ENCODE measurements at places on chromosomes 5 and 9.

DNA sequence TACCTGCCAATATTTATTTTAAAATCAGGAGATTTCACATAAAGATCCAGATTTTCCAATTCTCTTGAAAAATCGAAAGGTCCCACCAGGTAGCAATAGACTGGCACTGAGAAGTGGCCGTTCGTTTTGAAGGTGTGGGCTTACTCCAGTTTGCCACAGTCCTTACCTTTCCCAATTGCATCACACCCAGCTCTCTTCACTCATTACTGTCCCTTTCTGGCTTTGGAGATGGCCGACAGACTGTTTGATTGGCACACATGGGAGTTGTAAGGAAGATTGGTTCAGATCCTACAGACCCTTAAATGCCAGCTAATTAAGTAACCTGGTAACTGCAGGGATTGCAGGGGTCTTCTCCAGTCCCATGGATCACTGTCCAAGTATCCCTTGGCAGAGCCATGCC is 68.7 kb upstream of the LARP1 start:
- DNase-seq: no peak

GRCh38 chr9:89739511-89739910 is 134.7 kb downstream of the GADD45G start:
- DNase-seq: no peak

GRCh38 chr5:132203464-132203818 is 24.2 kb downstream of the P4HA2 start:
- no peak for DNase-seq

GRCh38 chr5:88870285-88870684 is 12.7 kb downstream of the MEF2C start:
- no peak for DNase-seq

DNA sequence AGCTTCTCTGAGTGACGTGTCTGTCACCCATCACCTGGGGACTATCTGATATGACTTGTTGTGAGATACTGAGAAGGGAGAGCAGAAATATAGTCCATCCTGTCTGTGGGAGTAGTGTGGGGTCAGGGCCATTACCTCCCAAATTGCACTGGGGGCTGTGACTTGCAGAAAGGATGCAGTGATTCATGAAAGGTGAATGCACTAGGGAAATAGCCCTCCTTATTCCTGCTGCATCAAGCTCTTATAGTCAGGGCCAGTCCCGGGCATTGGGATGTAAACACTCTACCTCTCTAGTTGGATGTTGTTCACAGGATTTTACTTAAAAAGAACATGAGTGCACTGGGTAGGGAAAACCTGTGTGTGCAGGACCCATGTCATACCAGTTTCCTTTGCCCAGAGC is 124.8 kb downstream of the STK32A start:
- no peak for DNase-seq

DNA sequence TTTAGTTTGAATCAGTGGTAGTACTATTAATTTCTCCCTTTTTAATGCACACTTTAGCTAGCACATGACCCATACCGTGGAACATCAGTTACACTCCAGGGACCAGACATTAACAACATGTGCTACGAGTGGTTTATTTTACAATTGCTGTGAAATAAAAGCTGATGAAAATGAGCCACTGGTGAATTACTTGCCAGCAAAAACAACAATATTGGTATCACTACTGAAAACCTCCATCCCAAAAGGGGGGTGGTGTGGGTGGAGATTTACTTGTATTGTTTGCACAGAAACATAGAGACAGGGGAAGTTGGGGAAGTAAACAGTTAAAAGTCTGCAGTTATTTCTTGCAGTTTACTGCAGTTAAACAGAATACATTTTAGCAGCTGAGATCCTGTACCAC is 369.6 kb upstream of the GRAMD2B start:
- no peak for DNase-seq

DNA sequence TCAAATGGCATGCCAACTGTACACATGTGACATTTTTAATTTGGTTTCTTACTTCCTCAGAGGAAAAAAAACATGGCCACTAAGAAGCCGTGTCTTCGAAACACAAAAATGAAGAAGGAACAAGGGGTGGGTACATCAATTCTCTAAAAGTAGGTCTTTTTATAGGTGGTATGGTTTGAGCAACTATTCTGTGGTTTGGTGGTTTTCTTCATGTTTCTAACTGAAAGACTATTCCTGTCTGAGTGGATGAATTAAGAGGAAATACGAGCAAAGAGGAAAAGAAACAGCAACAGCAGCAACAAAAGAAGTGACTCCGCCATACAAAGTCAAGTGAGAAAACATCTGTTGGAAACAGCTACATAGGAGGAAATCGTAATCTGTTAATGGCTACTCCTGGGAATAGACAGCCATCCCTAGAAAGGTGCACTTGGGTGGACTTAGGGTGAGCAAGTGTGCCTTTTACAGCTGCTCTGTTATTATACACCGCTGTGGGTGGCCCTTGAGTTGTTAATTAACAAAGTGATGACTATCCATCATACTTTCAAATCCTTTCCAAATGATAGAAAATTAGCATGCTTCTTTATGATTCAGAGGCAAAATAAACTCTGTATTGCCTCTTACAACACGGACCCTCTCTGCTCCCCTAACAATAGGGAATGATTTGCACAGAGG is 575.8 kb downstream of the TLE1 start:
- DNase-seq: no peak

- DNase-seq: no peak
Measured at GRCh38 chr5:166991601-166992000, 1299.8 kb upstream of the WWC1 start.
